Right forelimb (tissue), 1 donor: ENCODE measurements at places on chromosomes 2 and 18.

DNA sequence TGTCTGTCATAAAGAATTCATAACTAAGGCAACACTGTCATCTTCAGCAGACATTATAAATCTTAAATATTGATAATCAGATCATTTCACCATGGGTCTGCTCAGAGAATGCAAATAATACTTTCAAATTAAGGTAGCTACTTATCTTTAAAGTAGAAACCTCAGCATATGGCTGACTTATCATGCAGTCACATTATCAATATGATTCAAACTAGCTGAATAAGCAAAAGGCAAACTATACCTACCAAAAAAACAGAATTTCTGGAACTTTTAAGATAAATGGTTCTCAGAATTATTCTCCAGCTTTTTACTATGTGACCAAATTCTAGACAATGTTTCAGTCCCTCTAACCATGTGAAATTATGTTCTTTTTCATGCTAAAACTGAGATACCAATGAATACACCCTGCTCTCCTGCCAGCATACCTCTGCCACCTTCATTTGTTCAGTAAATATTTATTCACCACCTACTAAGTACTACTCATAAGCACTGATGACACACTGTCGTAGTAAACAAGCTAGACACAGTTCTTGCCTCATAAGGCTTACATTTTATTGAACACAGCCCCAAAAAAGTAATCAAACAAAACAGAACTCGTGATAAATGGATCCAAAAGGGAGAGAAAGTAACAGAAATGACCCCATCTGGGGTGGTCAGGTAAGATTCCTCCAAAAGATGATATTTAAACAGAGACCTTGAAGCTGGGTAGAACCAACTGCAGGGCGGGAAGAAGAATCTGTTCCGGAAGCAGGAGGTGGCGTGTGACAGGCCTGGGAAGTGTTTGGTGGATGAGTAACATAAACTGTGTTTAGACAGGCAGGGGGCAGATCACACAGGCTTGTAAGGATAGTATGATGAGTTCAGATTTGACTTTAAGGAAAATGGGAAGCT, 17.7 kb downstream of the SPIRE1 start:
- DNase-seq = no peak

DNA sequence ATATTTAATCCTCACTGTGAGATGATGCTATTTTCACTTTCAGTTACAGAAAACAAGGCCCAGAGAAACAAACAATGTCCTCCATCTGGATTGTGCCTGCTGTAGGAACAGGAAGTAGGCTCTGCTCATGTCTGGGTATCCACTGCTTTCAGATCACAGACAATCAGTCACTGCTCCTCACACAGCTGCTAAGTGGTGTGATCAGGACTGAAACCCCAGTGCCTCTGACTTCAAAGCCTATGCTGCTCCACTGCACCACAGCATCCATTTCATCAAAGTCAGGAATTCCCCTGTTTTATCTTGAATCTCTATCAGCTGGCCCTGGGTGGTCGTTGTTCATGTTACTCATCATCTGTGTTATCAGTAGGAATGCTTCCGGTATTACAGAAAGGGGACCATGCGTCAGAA, 303.8 kb upstream of the TRIB2 start:
- DNase-seq = no peak

DNA sequence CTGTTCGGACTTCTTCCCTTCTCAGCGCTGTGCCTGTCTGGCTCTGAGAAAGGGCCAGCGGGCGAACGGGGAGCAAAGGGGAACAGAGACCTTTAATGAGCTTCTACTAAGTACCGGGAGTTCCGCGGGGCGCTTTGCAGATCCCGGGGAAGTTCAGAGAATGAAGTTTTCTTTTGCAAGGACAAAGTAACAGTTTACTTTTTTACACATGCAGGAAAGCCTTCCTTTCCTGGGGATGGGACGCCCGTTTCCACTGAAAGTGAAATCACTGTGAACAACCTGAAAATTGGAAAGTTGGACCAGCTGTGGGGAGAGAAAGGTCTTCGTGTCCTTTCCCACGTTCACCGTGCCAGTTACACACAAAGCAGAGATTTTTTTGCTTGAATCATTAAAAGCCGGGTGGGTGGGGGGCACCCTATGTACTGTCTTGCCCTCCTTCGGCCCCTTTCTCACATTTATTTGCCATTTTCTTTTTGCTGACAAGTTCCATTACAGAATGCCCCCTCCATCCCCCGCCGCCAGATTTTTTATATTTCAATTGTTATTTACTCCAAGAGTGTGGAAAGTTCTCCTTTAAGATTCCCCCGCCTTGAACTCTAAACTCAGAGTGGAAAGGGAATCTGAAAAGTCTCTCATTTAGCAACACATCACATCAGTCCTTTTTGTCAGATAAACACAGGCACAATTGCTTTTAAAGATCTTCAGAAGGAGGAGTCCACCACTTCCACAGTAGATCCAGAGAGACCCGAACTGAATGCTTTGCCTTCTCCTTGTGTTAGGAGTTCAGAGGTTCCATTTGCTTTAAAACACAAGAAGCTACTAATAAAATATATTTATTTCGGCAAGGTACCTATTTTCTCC, 1.1 kb upstream of the FN1 start:
- DNase-seq = no peak

DNA sequence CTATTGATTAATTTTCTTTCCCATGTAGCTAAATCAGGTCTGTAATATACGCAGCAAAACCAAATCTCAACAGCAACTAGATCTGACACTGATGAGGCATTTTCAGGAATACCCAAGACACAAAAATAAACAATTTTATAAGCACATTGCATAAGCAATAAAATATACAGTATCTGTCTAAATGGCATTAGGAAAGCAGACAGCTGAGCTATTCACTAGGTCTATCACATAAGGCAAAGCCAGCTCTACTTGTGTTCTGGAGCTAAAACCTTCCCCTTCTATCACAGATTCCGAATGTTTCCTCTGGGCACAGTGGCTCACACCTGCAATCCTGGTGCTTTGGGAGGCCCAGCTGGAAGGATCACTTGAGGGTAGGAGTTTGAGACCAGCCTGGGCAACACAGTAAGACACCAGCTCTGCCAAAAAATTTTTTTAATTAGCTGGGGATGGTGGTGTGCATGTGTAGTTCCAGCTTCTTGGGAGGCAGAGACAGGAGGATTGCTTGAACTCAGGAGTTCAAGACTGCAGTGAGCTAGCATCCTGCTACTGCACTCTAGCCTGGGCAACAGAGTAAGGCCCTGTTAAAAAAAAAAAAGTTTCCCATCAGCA, 21.1 kb downstream of the PTPN2 start:
- DNase-seq = no peak

GRCh38 chr2:8355102-8355859, 326.6 kb upstream of the ID2 start:
- no peak for DNase-seq

DNA sequence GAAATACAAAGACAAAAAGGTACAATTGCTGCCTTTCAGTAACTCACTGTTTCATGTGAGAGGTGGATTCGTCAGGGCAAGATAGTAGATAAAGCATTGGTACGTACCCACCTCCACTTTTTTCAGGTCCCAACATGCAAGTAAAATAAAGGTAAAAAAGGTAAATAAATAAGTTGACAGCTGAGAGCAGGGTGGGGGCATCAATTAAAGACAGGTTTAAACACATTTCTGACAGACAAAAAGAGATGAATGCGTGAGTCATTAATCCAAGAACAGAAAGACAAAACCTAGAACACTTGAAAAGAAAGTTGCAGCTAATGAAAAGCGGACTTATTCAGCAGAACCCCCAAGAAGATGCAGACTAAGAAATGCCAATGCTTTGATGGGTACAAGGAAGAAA, 979.6 kb upstream of the CDH2 start:
- no peak for DNase-seq

- DNase-seq = peak; percentile 40
Measured at GRCh38 chr2:241068942-241069810, 32.9 kb downstream of the MTERF4 start.

GRCh38 chr2:70090706-70091334, 3.5 kb downstream of the PCBP1 start:
- no peak for DNase-seq

DNA sequence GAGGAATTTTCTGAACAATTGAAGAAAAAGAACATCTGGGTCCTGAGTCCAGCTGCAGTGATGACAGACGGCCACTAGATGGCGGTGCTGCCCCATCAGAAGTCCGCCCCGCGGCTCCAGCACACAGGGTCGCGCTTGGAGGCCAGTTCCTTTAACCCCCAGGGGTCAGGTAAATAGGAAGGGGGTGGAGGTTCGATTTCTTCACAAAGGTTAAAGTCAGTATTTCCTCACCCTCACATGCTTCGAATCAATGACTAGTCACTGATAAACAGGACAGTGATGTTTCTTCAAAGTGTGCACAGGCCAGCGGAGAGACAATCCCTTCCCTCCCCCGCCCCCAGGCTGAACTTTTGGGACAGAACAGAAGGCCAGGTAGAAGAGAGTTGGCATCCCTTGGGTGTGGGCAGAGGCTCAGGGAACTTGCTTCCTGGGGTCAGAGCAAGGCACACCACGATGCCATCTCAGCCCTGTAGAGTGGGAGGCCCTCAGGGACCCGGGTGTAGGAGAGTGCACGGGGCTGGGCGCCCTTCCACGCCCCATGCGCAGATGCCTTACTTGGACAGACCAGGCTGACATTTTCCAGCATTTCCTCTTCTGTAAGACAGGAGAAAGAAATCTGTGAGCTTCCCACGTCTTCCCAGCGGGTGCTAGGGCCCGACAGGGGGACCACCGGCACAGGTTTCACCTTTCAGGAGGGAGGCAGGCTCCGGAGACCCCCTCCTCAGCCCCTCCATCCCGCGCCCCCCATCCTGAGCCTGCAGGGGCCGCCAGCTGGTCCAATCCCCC, 722 bp downstream of the APOB start:
- DNase-seq = peak; percentile 87

GRCh38 chr2:118882693-118883336, 35.4 kb upstream of the EN1 start:
- no peak for DNase-seq

DNA sequence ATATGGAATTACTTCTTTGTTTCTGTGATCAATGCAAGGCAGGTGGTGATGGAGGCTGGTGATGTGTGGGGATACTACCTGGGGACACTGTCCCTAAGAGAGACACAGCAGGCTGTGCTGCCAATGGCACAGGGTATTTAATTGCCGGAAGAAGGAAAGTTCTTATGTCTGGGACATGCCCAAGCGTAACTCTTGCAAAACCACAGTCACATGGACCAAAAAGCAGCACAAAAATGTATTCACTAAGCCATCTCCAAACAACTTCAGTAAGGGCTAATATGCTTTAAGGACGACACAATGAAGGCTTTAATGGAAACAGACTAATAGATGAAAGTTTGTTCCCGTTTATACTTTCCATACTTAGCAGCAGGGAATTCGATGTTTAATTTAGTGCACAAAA, 49.7 kb upstream of the AP1S3 start:
- DNase-seq = no peak

DNA sequence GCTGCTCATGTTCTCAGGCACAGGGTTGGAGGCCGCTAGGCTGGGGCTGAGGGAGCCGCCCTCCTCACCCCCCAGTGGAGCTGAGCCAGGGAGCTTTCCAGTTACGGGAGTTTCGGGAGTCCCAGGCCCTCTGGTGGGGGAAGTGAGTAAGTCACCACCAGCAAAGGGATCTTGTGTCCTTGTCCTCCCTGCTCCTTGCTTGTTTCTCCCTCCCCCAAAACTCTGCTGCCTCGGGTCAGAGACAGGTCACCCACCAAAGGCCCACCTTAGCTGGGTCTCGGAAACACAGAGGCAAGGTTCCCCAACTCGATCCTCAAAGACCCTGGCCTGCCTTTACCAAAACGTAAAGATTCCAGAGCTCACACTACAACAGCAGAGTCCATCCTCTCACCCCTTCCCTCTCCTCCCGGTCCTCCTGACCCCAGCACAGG, 60.5 kb upstream of the POMC start:
- peak; percentile 89 for DNase-seq

GRCh38 chr2:235934774-235935484, 233.3 kb downstream of the GBX2 start:
- no peak for DNase-seq

GRCh38 chr2:70371753-70372152, 69.9 kb upstream of the FAM136A start:
- DNase-seq = no peak

DNA sequence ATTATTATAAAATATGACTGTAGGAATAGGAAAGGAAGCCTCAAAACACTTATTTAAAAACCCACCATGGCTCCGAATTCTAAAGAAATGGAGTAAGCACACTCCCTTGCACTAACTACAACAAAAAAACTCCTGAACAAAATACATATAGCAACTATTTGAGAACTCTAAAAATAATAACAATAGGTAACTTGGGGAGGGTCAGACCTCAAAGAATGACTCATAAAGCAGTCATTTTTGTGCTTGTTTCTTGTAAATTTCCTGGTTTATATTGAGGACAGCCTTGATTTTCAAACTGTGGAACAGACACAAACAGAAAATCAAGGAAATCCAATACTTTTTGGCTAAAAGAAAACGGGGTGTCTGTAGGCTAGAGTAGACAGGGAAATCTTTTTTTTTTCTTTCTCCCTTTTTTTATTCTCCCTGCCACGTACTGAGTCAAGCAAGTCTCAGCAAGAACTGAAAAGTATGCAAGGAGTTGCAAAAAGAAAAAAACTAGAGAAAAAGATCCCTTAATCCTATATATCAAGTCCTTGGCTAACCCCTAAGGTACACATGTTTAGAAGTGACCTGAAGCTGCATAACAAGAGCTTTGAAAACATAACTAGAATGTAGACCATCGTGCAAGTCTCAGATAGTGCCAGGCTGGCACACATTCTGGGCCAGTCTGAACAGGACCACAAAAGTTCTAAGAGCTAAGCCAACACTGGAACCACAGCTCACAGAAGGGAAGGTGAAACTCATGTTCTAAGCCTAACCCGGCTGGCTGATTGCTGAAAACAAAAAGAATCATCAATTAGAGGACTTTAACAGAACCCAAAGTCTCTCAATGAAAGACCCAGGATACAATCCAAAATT, 403.1 kb upstream of the LYPD1 start:
- no peak for DNase-seq

- DNase-seq = peak; percentile 88
Measured at GRCh38 chr2:231707625-231707926, 749 bp upstream of the PTMA start.

- no peak for DNase-seq
Measured at GRCh38 chr2:210198326-210198725, 26.9 kb downstream of the ACADL start.

DNA sequence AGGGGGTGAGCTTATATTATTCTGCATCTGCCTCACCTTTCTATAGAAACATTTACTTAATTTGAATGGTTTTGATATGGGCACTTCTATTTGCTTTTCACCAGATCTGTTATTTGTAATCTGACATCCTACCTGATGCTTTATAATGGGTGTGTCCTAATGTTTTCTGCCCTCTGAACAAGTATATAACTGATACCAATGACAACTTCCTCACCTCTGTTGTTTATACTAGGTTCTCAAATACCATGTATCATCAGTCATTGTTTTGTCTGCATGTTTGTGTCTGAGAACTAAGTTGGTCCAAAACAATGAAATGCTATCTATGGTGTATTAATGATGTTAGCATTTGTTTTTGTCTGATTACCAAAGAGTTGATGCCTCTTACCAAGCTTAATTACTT, 45.8 kb downstream of the ITGA6 start:
- DNase-seq = no peak
